ENCODE measurements at places on chromosomes 6 and 20. TPM values are rescaled to one million over a fixed set of nuclear protein-coding genes. Genes with fewer than 3 reads are reported as not detected.
A peak's percentile ranks its signal among the peaks of the same experiment; 100 is the strongest.

- no peak for ATAC-seq
Observed at GRCh38 chr6:51301962-51302361, 483.3 kb downstream of the TFAP2B start.

DNA sequence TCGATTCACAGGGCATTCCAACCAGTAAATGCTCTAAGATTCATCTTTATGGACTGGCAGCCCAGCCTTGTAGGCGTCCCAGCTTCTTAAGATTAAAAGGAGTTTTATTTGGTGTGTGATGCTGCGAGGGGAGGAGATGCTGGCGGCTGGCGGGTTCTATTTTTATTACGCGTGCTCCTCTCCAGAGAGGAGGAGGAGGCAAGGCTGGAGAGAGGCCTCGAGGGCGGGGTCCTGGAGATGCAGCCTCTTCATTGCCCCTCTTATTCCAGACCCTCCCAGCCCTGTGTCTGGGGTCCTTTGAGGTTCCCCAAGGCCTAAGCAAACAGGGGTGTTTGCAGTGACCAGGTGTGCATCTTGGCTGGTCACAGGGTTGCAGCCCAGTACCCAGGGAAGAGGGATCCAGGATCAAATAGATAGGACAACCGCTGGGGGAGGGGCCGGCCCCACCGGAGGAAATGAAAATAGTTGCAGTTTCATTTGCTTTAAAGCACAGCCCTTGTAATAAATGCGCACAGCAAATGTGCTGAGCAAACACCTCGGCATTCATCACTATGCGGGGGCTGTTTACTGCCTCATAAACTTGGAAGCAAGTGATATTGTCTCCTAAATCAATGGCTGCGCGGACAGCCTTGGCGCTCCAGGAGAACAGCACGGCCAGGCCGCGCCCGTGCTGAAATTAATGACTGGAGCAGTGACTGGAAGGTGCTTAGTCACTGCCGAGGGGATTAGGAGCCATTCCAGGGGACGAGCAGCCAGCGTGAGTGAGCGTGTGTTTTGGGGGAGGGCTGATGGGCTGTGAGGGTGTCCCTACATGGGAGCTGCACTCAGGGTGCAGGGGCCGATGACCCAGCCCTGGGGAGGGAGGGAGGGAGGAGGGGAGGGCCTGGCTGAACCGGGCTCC is 83.0 kb downstream of the TMEM242 start:
- ATAC-seq = peak; percentile 71

Gene NR2E1
- total RNA-seq = 0.08 TPM

DNA sequence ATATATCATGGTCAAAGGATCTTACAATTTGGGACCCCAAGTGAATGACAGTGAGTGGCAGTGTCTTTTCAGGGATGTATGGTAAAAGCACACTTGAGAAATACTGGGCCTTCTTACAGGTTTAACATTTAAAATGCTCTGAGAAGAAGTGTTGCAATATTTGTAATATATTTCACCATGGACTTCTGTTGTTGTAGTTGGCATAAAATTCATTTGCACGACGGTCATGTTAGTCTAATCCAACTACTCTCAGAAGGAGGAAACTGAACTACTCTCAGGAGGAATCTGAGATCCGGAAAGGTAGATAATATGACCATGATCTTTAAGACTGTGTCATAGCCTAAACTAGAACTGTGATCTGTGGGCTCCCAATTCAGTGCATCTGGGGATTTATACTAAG is 700.1 kb downstream of the HDGFL1 start:
- no peak for ATAC-seq

- ATAC-seq = no peak
Observed at GRCh38 chr6:21791581-21791980, 198.0 kb downstream of the SOX4 start.

DNA sequence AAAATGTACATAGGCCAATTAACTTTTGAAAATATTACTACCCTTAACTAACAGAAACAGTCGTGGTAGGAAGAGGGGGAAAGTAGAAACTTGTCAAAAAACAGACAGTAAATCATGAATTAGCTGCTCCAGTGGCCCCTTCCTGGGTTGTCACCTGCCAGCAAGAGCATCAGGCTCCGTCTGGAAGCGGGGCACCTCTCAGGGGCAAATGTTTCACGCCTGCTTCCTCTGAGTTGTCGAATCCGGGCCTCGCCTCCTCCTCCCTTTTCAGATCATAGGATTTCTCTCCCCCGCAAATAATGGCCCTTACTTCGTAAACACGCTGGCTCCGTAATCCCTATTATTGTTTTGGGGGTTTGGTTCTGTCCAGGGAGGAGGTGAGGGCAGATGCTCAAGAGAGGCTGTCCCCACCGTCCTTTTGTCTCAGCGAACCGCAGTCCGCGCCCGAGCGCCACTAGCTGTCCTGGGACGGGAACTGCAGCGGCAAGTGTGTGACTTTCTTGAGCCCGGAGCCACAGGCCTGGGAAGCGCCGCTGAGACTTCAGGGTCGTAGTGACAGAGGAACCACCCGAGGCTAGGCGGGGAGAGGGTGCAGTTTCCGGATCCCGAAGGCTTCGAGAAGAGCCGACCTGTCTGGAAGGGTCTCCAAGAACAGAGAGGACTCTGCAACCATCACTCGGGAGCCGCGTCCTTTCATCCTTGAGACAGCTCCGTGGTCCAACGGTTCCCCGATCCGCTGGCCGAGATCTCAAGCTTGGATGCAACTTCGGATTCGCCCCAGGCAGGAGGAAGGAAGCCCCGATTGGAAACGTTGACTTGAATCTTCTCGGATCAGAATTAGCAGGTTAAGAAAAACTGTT is 214.5 kb upstream of the ZNF184 start:
- ATAC-seq = peak; percentile 70

DNA sequence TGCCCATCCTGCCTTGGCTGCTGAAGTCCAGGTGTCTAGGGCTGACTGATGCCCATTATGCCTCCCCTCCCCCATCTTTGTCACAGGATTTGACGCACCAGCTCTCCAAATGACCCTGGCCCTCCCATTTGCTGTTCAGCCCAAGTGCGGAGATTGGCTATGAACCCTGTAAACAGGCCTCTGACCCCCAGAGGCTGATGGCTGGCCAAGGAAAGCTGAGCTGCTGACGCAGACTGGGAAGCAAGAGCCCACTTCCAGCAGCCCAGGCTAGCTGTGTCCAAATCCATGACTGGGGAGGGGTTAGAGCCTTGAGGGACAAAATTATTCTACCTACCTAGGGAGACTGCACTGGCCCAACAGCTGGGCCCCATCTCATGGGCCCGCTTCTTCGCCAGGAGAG is 797 bp upstream of the GNRH2 start:
- no peak for ATAC-seq

Gene NUP43
- 21.6 TPM for total RNA-seq

- no peak for ATAC-seq
Observed at GRCh38 chr6:20210158-20210557, 2.1 kb downstream of the MBOAT1 start.

Gene ZNF512B
- total RNA-seq = 13.9 TPM

- ATAC-seq = no peak
Observed at GRCh38 chr20:17161673-17162481, 65.0 kb upstream of the PCSK2 start.

DNA sequence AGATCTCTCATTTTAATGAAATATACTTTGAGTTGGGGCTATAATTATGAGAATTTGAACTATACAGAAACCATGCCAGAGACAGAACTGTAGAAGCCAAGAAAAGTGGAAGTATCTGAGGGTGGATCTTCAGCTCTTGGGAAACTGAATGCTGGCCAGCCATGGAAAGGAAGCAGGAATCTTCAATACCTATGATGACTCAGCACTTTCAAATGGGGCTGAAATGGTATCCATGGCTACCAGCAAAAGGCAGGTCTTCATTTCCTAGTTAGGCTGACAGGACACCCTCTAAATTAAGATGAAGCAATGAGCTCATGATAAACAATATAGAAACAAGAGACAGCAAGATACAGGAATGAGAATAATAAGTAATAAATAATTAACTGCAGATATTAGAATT is 171.3 kb downstream of the COL21A1 start:
- ATAC-seq = no peak

Gene TFAP2A
- 59.6 TPM for total RNA-seq

- no peak for ATAC-seq
Observed at GRCh38 chr6:122838060-122838780, 49.2 kb downstream of the SMPDL3A start.

Gene APOM
- 1.6 TPM for total RNA-seq

Gene PBOV1
- total RNA-seq = not detected

Gene ZNF165
- 3.0 TPM for total RNA-seq

Gene OGFR
- total RNA-seq = 16.0 TPM

Gene SLC17A3
- not detected for total RNA-seq

DNA sequence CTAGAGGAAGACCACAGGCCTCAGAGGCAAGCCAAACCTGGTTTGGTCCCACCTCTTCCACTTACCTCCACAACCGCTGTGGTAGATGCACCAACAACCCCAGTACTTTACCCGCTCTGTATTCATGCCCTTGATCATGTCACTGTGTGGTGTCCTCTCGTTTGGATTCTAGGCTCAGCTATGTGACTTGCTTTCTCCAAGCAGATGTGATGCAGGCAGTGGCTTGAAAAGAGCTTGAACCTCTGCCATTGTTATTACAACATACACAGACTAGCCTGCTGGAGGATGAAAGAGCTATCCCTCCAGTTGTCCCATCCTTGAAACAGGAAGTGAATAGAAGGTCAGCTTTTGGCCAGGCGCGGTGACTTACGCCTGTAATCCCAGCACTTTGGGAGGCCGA is 147.7 kb downstream of the ZNF217 start:
- ATAC-seq = no peak

GRCh38 chr6:33908025-33908424 is 104.2 kb upstream of the MLN start:
- no peak for ATAC-seq

GRCh38 chr6:94683409-94683808 is 893.9 kb upstream of the MANEA start:
- no peak for ATAC-seq

- no peak for ATAC-seq
Observed at GRCh38 chr20:967796-968742, 34.0 kb downstream of the RSPO4 start.

- no peak for ATAC-seq
Observed at GRCh38 chr6:130558131-130558530, 192.3 kb downstream of the TMEM200A start.

GRCh38 chr20:25278636-25279361 is 30.9 kb downstream of the PYGB start:
- ATAC-seq = no peak

- ATAC-seq = no peak
Observed at GRCh38 chr6:53281518-53282215, 67.1 kb downstream of the ELOVL5 start.

DNA sequence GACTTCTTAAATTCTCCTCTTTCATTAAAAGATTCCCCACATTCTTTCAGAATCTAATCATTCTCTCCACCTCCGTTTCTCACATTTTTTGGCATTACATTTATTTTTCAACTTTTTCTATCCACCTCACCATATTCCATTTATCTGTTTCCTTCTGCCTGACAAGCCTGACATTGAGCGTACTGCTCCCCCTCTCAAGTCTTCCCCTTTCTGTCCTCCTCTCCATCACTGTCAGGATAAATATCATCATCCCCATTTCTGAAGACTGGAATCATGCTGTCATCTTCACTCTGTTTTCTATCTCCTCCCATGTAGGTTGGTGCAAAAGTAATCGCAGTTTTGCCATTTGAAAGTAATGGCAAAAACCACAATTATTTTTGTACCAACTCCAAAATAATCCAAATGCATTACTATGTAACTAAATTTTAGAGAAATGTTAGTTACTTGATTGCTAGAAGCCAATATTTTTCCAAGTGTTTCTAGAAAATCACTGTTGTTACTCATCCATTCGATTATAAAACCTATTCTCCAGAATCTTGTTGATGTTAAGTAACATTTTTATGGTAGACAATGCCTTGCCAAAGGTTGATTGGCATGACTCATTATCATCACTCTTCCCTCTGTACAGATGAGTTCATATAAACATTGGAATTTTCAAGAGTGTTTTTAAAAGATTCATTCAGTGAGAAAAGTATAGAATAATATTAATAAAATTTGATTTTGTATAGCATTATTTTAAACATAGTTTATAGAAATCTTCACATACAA is 292.3 kb upstream of the RNF217 start:
- ATAC-seq = no peak

Gene SLC25A27
- 3.4 TPM for total RNA-seq

DNA sequence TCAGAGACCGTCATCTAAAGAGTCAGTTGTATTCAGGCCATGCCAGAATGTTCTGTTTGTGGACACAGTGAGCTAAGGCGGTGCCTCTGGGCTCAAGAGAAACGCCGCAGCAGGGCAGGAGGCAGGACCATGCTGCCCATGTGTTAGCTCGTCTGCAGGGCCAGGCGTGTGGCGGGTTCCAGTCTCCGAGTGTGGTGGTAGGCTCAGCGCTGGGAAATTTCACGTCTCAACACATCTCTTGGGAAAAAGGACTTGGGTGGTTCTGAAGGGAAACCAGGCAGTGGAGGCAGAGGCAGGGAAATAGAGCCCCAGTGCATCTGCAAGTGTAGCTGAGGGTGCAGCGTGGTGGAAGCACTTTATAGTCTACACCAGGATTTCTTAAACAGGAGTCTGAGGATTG is 56.9 kb upstream of the TAGAP start:
- no peak for ATAC-seq

GRCh38 chr6:11950109-11950508 is 62.0 kb upstream of the HIVEP1 start:
- peak; percentile 89 for ATAC-seq

Gene CD109
- 60.2 TPM for total RNA-seq

DNA sequence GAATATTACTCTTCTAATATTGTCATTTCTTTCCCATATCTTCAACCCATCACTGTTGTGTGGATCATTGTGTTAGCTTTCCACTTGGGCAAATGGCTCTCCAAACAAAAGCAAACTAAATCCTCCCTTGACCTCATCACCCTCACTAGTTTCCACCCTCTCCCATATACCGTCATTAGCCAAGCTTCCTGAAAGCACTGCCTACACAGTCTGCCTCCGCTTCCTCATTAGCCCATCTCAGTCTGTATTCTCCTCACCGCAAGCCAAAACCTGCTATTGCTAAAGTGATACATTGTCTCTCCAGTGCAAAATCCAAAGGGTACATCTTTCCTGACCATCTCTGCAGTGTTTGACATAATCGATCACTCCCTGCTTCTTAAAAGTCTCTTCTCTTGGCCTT is 212.6 kb downstream of the CLIC5 start:
- no peak for ATAC-seq

- no peak for ATAC-seq
Observed at GRCh38 chr6:14170128-14170527, 52.6 kb downstream of the CD83 start.

GRCh38 chr6:138410972-138411880 is 7.2 kb downstream of the HEBP2 start:
- ATAC-seq = peak; percentile 74

GRCh38 chr20:36676701-36677421 is 30.9 kb upstream of the SLA2 start:
- no peak for ATAC-seq

DNA sequence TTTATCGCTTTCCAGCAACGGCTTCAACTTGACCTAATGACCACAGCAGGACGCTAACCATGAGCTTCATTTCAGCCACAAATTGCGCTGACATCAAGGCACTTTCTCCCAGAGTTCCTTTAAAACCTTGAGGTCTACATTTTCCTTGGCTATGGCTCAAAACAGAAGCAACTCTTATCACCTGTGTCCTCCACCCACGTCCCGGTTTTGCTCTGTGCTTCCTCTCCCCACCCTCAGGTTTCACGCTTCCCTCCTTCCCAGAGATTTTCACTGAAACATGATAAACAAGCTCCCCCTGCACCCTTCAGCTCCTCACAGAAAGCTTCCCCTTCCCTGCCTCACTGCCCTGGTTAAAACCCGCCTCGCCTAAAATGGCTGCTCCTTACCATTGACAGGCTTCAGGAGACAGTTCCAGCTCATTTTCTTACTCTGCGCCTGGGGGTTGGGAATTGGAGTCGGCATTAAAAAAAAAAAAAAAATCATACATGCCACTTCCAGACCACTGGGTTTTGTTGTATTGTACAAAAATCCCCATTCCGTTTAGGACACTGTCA is 229.5 kb downstream of the UBE3D start:
- no peak for ATAC-seq
